ENCODE measurements at places on chromosomes 3 and 15.

DNA sequence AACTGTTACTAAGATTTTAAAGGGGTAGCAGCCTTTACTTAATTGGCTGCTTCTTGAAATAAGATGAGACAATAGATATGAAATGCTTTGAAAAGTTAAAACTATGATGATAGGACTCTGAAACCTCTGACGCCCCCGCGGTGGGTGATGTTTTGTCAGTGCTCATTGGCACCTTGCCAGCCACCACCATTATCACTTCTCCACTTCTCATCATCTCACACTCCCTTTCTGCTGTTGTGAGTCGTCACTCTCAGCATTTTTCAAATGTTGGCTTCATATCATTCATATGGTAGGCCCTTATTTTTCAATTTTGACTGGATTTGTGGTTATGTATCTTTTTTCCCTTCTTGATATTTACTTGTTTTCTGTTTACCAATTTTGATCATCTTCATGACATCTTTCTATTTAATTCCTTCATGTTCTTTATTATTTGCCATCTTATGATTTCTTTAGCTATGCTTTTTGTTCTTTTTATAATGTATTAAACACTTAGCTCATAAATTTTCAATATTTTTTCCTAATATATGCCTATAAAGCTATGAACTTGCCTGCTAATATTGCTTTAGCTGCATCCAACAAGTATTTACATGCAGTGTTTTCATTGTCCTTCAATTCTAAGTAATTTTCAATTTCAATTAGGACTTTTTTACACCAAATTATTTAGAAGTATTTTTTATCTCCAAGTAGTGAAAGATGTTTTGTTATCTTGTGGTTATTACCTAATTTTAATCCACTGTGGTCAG is 30.3 kb upstream of the SKOR1 start:
- no peak for DNase-seq

DNA sequence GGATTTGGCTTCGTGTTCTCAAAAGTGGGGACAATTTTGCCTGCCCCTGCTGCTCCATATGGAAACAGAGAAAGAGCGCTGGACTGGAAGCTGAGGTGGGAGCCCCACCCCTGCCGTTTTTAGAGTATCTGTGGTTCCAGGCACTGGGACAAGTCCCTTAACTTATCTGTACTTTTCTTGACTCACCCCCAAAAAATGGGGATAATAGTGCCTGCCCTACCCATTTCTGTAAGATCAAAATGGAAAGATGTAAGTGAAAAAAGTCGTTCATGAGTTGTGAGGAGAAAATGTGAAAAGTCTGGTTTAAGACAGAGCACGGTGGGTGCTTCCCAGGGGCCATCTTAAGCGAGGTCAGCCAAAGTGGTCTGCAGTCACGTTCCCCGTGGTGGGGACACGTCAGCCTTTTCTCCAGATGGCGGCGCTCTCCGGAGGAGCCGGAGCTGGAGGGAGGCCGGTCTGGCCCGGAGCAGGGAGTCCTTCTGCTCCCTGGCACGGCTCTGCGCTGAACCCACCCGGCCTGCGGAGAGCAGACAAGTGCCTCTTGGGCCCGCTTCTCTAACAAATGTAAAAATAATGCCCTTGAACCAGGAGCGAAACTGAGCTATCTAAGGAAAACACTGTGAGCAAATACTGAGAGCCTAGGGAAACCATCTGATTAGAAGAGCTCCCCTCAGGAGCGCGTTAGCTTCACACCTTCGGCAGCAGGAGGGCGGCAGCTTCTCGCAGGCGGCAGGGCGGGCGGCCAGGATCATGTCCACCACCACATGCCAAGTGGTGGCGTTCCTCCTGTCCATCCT is at the start of gene CLDN18:
Gene CLDN18 (plus strand): TSS at position 690 of the 797 bp plus-strand sequence. CDS start 61 bp downstream, at position 751.
- no peak for DNase-seq

- DNase-seq, result no peak
Observed at GRCh38 chr15:64921711-64922110, 10.0 kb downstream of the ANKDD1A start.

DNA sequence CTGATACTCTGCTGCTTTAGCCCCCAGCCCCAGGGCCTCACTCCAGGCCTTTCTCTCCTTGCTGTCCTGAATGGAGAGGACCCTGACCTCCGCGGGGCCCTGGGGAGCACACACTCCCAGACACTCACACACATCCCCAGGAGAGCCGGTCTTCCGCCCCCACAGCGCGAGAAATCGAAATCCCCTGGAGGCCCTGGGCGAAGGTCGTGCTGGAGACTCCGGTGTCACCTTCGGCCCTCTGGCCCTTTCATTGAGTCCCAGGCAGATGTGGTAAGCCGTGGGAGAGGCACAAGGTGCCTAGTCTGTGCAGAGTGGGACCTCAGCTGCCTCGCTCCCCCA is 848 bp upstream of the GOLGA8B start:
- no peak for DNase-seq

GRCh38 chr15:78638658-78639314 is 2.2 kb downstream of the CHRNB4 start:
- DNase-seq, result peak; percentile 88

DNA sequence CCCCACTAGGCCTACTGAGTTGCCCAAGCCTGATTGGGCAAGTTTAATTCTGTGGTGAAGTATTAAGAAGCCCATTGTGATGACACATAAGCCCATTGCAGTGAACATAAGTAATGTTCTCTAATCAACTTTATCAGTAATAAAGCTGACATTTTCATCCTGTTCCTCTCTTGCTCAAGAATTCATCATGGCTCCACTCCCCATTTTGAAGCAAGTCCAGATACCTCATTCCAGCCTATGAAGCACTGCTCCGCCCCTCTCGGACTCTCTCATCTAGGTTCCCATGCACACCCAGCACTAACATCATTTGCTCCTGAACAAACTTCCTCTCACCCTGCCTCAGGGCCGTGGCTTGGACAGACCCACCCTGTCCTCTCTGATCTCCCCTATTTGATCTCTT is 10.5 kb downstream of the SHF start:
- DNase-seq, result no peak

- DNase-seq, result peak; percentile 70
Observed at GRCh38 chr15:34795267-34796081, at the start of gene ACTC1. Gene ACTC1 (minus strand): TSS chr15:34795549. CDS start chr15:34794808, 741 bp downstream.

- DNase-seq, result no peak
Observed at GRCh38 chr3:195698647-195699387, 22.0 kb upstream of the MUC20 start.

DNA sequence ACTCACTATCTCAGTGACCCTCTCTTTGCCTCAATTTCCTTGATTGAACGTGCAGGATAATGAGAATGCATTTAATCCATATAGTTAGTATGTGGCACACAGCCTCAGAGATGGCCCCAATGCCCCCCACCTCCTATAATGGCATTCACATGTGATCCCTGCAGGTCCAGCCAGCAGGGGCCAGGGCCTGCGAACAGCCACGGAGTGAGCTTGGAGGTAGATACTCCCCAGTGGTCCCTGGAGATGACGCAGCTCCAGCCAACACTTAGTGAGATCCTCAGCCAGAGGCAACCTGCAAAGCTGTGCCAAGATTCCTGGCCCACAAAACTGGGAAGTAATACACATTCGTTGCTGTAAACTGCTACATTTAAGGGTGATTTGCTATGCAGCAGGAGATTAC is 184.9 kb upstream of the NSMCE3 start:
- DNase-seq, result no peak

DNA sequence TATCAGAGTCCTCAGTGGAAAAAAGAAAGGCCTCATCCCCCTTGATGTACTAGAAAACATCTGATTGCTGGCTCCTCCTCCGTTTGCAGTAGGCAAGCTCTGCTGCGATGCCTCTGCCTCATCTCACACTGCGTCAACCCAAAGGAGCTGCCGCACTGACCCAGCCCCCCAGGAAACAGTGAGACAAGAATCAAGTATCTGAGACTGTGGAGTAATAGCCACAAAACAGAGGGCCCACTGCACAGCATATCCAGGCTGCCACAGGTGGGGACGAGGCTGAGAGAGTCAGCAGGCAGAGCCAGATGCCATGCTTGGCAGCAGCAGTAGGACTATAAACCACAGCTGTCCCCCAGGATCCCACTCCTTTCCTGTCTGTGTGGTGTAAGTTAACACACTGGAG is 165.9 kb downstream of the STAC start:
- DNase-seq, result peak; percentile 56

- no peak for DNase-seq
Observed at GRCh38 chr3:10653241-10653640, 147.9 kb upstream of the ATP2B2 start.

DNA sequence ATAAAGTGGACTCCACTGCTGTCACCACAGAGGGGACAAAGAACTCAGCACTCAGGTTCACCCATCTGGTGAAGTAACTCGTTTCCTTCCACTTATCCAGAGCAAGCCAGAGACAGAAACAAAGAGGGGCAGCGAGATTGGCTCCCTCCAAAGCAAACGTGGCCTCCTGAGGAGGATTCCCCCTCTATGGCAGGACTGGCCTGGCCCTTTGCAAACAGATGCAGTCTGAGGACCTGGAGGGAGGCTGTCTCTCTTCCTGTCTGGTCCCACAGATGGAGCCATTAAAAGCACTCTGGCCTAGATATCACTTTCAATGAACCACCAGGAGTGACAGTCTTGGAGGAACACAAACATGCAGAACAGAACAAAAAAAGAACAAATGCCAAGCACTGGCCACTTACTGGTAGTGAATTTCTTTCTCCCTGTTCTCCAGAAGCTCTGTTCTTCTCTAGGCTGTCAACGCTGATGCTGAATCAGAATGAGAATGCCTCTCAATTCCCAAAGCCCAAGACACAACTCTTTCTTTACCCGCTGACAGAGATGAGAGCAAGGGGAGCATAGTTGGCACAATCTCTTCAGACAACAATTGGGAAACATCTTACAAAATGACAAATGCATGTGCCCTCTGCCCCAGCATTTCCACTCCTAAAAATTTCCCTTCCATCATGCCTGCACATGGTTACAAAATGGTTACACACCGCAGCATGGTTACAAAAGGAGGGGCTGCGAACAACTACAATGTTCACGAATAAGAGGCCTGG is 14.3 kb downstream of the KLHL25 start:
- DNase-seq, result peak; percentile 100

DNA sequence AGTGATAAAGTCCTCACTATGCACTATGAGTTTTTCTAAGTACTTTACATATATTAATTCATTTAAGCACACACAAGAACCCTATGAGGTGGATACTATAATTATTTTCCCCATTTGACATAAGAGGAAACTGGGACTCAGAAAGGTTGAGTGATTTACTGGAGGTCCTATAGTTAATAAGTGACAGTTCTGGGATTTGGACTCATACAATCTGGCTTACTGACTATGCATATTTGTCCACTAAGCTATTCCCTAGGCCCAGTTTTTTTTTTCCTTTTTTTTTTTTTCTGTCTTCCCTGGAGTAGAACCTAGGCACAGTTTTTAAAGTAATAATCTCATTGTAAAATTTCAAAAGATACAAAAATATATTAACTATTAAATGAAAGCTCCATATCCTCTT is 6.3 kb upstream of the RTP2 start:
- DNase-seq, result no peak

GRCh38 chr3:5186858-5187155 is 700 bp upstream of the EDEM1 start:
- DNase-seq, result no peak

- DNase-seq, result no peak
Observed at GRCh38 chr15:94042180-94042928, 189.0 kb upstream of the MCTP2 start.

GRCh38 chr15:90439946-90440345 is 51.9 kb downstream of the IQGAP1 start:
- no peak for DNase-seq

- peak; percentile 8 for DNase-seq
Observed at GRCh38 chr15:33888176-33888575, 80.1 kb upstream of the CHRM5 start.

Measured in NCI-H524 (cell line).